Right renal pelvis (tissue), 4 donors: ENCODE measurements at places on chromosomes 16 and 17.

GRCh38 chr17:69779378-69780214 is 295.4 kb upstream of the KCNJ16 start:
- no peak for DNase-seq

- no peak for DNase-seq
Measured at GRCh38 chr16:56401482-56401881, 23.9 kb downstream of the AMFR start.

- peak; percentile 5 for DNase-seq
Measured at GRCh38 chr17:39979893-39980350, 685 bp upstream of the PSMD3 start.

GRCh38 chr17:49997773-49998703 is 3.0 kb upstream of the DLX3 start:
- peak; percentile 88 for DNase-seq

GRCh38 chr17:11561281-11561680 is 37.0 kb upstream of the DNAH9 start:
- no peak for DNase-seq

DNA sequence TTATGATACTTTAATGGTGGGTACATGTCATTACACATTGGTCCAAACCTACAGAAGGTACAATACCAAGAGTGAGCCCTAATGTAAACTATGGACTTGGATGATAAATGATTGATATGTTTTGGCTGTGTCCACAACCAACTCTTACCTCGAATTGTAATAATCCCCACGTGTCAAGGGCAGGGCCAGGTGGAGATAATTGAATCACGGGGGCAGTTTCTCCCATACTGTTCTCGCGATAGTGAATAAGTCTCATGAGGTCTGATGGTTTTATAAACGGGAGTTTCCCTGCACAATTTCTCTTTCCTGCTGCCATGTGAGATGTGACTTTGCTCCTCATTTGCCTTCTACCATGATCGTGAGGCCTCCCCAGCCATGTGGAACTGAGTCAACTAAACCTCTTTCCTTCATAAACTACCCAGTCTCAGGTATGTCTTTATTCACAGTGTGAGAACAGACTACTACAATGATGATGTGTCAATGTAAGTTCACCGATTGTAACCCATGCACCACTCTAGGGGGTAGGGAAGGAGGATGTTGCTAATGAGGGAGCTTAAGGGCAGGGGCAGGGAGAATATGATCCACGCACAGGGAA is 7.0 kb upstream of the METTL22 start:
- DNase-seq: no peak

DNA sequence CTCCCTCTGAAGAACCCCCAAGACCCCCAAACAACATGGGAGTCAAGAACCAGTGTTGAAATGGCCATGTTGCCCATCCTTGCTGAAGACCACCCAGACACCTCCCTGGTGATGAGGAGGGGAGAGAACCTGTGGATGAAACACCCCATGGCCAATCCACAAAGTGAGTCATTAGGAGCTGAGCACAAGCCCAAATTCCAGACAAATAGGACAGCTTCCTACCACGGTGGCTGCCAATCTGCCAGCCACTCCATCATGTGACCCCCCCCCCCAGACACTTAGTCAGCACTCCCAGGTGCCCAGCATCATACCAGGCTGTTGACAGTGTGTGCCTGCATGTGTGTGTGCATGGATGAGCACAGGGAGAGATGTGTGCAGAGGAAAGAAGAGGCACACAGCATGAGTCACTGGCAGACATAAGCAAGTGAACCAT is 26.4 kb upstream of the RPL38 start:
- no peak for DNase-seq

DNA sequence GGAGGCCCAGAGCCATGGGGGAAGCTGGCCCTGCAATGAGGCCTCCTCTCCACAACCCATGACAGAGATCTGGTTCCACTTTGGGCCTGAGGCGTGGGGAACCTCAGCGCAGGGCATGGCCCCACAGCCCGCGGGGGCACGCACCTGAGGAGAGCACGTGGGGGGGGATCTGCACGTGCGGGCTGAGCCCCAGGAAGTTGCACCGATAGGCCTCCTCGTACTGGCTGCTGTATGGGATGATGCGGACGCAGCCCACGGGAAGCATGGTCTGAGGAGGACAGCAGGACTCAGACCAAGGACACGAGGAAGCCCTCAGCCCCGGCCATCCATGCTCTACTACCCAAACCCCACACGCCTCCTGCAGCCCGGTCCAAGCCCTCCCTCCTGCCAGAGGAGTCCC is 10.1 kb upstream of the PLD6 start:
- no peak for DNase-seq
